Lower lobe of right lung (tissue), 2 donors: ENCODE measurements at places on chromosomes 4 and X.

DNA sequence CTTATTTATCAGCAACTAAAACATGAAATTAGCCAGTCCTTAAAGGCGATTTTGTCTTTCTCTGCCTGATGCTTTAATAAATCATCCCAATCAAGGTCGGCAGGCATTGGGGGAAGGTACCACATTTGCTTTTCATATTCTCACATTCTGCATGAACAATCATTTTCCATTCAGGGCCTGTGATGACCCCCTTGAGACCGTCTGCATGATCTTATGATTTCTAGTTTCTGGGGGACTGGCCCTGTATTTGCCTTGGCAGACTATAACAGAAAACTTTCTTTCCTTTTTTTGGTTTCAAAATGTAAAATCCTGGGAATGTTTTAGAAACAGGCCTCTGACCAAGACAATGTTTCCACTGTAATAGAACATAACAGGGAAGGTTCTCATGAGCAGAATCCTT lies 296.8 kb downstream of the IDS start:
- DNase-seq, result no peak

GRCh38 chr4:119946359-119946758 lies 120.3 kb downstream of the MAD2L1 start:
- DNase-seq, result no peak

DNA sequence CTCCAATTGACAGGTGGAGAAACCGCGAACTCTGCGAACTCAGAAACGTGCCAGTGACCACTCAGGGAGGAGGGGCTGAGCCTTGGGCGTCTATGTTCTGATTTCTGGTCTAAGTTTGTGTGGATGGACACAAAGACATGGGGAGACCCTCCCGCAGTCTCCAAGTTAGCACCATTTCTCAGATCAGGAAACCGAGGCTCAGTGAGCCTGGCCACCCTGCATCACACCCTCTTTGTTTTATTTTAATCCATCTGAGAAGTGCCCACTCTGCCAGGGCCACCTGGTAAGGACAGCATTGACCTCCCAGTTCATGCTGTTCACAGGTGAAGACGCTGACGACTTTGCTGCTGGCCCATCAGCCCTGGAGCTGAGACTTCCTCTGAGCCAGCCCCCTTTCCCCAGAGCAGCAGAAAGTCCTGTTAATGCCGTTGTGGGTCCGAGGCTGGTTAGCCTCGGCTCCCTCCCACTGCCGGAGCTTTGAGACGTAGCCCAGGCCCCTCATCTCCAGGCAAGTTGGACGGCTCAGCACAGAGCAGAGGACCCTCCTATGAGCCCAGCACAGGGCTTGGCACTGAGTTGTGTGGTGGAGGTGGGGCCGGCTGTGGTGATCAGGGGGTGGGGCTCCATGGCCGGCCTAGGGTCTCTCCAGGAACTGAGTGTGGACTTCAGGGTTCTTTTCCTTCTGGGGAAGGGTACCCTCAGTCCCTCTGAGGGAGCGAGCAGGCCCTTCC lies 43.7 kb downstream of the PSAPL1 start:
- DNase-seq, result peak; percentile 20

- DNase-seq, result no peak
These were observed 45.2 kb downstream of the LNX1 start for GRCh38 chr4:53545942-53546581.

DNA sequence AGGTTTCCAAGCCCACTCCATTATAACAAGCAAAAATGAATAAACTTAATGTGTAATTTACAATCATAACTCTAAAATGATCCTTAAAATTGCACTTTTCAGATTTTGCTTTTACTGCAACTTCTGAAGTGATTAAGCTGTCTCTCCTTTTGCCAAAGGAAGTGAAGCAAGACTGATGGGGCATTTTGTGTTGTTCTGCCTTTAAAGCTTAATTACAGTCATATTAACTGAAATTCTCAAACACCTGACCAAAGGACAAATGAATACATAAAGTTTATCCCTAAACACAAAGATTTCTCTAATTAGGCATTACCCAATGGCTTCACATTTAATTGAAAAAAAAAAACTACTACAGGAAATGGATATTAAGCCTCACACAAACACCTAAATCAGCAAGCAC lies 101.8 kb downstream of the ATP11C start:
- DNase-seq, result no peak

DNA sequence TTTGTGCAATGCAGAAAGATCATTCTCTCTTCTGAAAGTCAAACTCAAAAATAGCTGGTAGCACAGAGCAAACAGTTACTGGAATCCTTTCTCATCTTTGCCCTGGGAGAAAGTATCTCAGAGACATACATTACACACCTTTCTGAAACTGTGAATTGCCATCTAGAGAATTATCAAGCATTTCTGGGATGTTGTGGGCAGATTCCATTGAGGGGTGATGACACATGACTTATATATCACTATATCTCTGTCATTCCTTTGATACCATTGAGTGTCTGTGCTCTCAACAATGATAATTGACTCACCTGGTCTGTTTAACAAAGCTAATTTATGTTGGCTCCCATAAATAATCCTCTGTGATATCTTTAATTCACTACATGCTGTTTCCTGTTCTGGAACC lies 13.0 kb downstream of the SLIT2 start:
- no peak for DNase-seq

DNA sequence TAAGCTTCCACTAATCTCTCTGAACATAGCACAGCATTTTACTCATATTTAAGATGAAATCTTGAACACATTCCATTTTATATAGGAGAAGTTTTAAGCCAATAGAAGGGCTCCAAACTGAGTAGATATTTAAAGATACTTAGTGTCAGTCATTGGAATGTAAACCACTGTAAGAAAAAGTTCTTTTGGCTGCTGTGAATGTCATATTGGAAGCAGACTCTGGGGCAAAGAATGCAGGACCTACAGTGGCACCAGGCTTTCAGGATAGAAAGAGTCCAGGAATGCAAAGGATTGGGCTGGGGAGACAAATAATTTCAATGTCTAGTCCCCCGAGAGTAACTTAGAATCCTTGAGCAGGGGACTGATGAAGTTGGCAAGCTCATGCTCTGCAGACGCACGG lies 1047.7 kb downstream of the STIM2 start:
- DNase-seq, result no peak

- DNase-seq, result no peak
These were observed 38.2 kb downstream of the HPGDS start for GRCh38 chr4:94304365-94304971.

- no peak for DNase-seq
These were observed 733 bp upstream of the NAA15 start for GRCh38 chr4:139300431-139301112.

DNA sequence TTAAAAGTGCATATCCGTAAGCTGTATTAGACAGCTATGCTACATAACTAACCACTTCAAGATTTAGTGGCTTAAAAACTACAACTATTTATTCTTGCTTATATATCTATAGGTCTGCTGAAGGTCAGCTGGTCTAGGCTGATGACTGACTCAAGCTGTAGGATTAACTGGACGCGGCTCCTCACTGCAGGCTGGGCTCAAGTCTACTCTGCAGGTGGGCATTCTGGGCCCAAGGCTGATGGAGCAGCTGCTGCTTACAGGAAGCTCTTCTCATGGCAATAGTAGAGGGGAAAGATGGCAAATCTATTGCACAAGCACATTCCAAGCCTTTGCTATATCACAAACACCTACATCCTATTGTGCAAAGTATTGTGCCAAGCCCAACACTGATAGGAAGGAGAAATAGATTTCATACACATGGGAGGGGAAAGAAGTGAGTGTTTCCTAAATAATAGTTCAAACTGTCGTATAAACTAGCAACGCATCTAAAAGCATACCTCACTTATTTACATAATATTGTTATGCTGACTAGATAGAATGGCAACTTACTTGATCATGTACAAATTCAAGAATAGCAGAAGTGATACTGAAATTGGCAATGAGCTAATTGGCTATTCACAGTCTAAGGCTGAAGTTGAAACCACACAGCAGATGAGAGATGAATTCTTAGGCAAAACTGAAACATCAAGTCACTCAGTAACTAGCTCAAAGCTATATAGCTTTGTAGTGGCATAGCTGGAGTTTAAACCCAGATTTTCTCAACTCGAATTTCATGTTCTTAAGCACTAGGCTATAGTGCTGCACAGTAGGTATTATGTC lies 263.8 kb downstream of the NKX6-1 start:
- no peak for DNase-seq

DNA sequence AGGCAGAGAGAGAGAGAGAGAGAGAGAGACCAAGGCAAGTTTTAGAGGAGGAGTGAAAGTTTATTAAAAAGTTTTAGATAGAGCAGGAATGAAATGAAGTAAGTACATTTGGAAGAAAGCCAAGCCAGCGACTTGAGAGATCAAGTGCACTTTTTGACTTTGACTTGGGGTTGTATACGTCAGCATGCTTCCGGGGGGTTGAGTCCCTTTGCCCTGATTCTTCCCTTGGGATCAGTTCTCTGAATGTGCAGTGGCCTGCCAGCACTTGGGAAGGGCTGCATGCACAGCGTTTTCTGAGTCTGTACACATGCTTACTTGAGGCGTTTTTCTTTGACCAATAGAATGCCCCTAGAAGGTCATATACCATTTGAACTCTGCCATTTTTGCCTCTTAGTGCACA lies 400.5 kb downstream of the PDGFC start:
- DNase-seq, result no peak

DNA sequence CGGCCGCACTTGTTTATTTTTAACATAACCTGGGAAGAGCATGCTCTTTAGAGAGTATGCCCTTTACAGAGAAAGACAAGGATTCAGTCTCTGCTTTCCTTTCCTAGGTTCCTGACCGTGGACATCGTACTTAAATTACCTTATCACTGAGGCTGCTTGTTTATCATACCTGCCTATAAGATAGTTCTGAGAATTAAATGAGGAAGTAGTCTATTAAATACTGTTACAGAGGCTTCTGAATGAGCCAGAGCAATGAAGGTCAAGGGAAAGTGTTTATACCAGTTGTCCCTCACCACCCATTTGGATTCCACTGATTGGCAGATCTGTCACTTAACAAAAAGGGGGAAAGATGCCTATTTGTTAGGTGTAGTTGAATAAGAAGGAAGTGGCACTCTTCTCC lies 10.0 kb downstream of the TXLNG start:
- no peak for DNase-seq

- DNase-seq, result no peak
These were observed 150.6 kb downstream of the ADAMTS3 start for GRCh38 chr4:72418458-72418857.

DNA sequence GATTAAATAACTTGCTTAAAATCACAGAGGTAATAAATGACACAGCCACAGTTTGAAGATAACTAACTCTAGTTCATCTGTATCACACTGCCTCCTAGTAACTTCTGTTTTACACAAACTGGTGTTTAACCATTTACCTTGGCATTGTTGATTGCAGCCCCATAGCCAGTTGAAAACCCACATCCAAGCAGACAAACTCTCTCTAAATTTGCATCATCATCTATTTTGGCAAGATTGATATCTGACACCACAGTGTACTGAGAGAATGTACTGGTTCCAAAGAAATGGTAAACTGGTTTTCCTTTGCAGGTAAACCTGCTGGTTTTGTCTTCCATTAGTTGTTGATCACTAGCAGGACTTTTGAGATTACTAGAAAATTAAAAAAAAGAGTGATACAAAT lies 7.8 kb downstream of the ADH4 start:
- DNase-seq, result no peak

DNA sequence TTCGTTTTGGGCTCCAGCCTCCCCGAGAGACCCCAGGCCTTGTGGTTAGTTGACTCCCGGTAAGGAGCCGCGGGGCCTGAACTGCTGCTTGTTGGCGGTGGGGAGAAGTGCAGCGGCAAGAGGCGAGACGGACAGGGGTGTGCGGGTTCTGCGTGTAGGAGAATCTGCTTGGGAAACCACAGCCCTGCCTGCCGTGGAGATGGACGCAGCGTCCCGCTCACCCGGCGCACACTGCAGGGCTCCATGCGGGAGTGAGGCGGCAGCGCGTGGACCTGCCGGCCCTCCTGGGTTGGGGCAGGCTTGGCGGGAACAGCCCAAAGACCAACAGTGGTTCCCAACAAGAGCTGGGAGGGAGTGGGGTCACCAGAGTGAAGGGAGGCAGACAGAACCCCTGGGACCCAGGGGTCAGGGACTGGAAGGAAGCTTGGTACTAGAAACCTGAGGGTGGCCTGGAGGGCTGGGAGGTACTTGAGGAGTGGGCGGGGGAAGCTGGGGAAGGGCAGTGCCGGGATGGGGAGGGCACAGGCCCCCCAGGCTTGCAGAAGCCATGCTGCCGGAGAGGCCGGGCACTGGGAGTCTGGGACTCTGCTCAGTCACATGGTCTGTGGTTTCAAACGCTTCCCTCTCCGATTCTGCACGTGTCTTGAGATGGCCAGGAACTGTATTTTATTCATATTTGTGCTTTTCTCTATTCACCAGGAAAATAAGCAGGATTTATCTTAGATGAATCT lies 70.8 kb downstream of the RGS12 start:
- no peak for DNase-seq

- DNase-seq, result no peak
These were observed 852.9 kb downstream of the TECRL start for GRCh38 chr4:63556332-63556731.

DNA sequence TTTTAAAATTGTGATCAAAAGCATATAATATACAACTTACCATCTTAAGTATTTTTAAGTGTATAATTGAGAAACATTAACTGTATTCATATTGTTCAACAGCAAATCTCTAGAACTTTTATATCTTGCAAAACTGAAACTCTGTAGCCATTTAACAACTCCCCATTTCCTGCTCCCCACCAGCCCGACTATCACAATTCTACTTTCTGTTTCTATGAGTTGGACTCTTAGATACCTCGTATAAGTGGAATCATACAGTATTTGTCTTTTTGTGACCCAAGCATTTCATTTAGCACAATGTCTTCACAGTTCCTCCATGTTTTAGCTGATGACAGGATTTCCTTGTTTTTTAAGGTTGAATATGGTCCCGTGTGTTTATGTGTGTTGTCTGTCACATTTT lies 106.0 kb downstream of the LRBA start:
- DNase-seq, result no peak

DNA sequence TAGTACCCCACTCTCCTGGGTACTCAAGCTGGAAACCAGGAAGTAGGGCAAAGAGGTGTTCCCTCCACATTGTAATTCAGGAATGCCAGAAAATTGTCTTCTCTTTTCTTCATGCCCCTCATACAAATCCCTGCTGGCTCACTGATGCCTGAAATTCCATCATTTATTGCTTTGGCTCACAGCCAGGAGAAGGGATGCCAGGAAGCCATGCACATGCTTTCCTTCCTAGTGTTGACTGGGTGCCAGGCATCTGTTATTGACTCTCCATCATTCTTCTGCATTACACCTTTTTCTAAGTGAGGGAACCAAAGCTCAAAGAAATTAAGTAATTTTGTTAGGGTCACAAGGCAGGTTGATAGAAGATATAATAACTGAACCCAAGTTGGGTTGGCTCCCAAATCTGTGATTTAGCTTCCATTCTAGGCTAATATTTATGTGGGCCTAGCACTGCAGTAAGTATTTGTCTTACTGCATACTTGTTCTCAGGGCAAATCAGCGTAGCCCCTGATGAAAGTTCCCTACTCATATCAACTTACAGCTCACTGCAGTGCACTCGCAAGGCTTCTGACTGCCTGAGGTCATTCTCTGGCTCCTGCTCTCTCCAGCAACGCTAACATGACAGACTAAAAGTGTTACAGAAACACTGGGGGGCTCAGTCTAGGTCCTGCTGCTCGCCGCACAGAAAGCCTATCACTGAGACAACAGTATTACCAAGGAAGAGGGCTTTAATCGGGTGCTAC lies 89.0 kb downstream of the TRAPPC11 start:
- DNase-seq, result no peak

- DNase-seq, result no peak
These were observed 61.0 kb downstream of the RASGEF1B start for GRCh38 chr4:81410680-81411079.
